ENCODE measurements at places on chromosomes 2 and 18.

GRCh38 chr2:143514413-143514812 is 385.2 kb downstream of the ARHGAP15 start:
- no peaks in the 10 kb centered on the region for H3K4me1 ChIP-seq
- no peak for DNase-seq
- H3K36me3 ChIP-seq = no peaks in the 10 kb centered on the region
- no peak overlapping the region for H3K27ac ChIP-seq
- H3K27me3 ChIP-seq = no peaks in the 10 kb centered on the region
- no peak overlapping the region for H3K4me3 ChIP-seq

DNA sequence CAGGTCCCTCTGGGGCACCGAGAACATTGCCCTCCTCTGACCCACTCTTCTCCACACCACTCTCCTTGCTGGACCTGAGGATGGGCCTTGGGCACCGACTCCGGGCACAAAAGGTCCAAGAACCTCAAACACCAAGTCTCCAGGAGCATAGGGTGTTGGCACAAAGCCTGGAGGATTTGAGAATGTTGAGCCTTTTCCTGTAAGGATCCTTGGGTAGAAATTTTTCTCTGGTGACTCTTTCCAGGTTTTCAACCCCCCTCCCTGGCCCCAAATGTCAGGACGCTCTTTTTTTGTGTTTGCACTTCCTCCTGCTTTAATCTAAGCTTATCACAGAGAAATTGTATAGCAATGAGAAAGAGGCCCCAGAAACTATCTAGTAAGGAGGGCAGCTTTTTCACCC is 9.2 kb downstream of the SPR start:
- DNase-seq = no peak
- no peak overlapping the region for H3K27ac ChIP-seq
- peaks cover 5% of the 10 kb centered on the region for H3K36me3 ChIP-seq

GRCh38 chr2:12761104-12761503 is 44.4 kb downstream of the TRIB2 start:
- DNase-seq = no peak
- no peak overlapping the region for H3K27ac ChIP-seq

DNA sequence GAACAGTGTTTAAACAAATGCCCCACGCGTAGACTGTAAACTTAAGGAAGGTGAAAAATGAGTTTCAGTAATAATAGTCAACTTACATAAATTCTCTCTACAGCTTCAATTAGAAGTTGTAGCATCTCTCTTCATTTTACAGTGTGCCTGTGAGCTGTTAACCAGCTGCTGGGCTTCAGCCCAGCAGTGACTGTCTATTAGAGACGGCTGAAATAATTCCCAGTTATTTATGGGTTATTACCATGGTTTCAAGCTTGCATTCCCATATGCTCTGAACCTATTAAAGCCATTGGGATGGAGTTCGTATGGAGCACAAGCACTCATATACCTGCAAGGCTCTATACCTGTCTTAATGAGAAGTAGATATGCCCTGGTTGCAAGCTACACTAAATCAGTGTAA is 501.1 kb downstream of the CNTNAP5 start:
- no peaks in the 10 kb centered on the region for H3K36me3 ChIP-seq
- no peaks in the 10 kb centered on the region for H3K27me3 ChIP-seq
- H3K4me3 ChIP-seq = no peak overlapping the region
- no peak overlapping the region for H3K27ac ChIP-seq

GRCh38 chr2:16202266-16203020 is 262.1 kb downstream of the MYCN start:
- DNase-seq = no peak
- no peaks in the 10 kb centered on the region for H3K36me3 ChIP-seq
- no peaks in the 10 kb centered on the region for H3K27me3 ChIP-seq
- H3K4me3 ChIP-seq = no peak overlapping the region
- H3K4me1 ChIP-seq = no peaks in the 10 kb centered on the region

- H3K4me3 ChIP-seq = no peak overlapping the region
- no peaks in the 10 kb centered on the region for H3K4me1 ChIP-seq
- H3K36me3 ChIP-seq = no peaks in the 10 kb centered on the region
- no peaks in the 10 kb centered on the region for H3K27me3 ChIP-seq
These were observed 9.7 kb downstream of the PMAIP1 start for GRCh38 chr18:59909289-59910036.

DNA sequence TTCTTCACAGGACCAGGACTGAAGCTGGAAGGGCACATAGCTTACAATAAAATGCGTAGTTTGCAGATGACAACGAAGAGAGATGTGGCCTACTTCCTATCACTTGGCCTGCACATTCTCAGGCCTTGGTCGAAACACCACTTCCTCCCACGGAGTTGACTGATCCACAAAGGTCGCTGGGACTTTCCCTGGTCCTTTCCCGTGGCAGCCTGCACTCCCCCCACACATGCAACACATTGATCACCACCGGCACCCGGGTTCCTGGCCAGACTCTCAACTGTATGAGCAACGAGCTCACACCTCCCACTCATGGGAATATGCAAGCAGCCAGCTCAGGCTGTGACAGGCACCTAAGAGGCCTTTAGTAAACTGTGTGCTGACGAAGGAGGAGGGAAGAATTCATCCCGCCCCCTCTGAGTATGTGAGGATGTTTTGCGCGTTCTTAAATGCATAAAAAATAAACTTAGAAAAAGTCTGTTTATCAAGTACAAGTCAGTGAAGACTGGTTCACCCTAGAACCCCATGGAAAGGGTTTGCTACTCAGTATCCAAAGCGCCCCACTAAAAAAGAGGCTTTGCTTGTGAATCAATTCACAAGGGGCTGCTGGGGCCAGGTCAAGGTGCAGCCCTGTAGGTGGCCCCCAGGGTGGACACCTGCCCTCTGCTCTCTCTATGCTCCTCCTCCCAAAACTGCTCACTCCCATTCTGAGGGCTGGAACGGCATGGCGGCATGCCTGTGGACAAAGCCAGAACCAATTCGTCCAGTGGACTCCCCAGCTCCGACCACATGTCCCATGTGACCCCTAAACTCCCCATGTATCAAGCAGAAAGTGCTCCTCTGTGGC is 154.3 kb downstream of the EIPR1 start:
- no peak overlapping the region for H3K4me3 ChIP-seq
- no peak overlapping the region for H3K27ac ChIP-seq
- no peaks in the 10 kb centered on the region for H3K36me3 ChIP-seq
- DNase-seq = no peak

GRCh38 chr2:43175020-43175441 is 51.4 kb downstream of the ZFP36L2 start:
- H3K27me3 ChIP-seq = no peaks in the 10 kb centered on the region
- DNase-seq = no peak
- H3K36me3 ChIP-seq = no peaks in the 10 kb centered on the region
- no peak overlapping the region for H3K4me3 ChIP-seq
- peaks cover 34% of the 10 kb centered on the region for H3K4me1 ChIP-seq

- H3K27ac ChIP-seq = no peak overlapping the region
- no peak for DNase-seq
- H3K27me3 ChIP-seq = no peaks in the 10 kb centered on the region
- no peaks in the 10 kb centered on the region for H3K4me1 ChIP-seq
- H3K4me3 ChIP-seq = no peak overlapping the region
- H3K36me3 ChIP-seq = no peaks in the 10 kb centered on the region
These were observed 87.4 kb upstream of the GPC1 start for GRCh38 chr2:240347949-240348500.

- peaks cover 44% of the 10 kb centered on the region for H3K4me1 ChIP-seq
- H3K27me3 ChIP-seq = no peaks in the 10 kb centered on the region
- H3K36me3 ChIP-seq = no peaks in the 10 kb centered on the region
- no peak overlapping the region for H3K4me3 ChIP-seq
- no peak for DNase-seq
These were observed 158.8 kb downstream of the PTPRM start for GRCh38 chr18:7725897-7726296.

DNA sequence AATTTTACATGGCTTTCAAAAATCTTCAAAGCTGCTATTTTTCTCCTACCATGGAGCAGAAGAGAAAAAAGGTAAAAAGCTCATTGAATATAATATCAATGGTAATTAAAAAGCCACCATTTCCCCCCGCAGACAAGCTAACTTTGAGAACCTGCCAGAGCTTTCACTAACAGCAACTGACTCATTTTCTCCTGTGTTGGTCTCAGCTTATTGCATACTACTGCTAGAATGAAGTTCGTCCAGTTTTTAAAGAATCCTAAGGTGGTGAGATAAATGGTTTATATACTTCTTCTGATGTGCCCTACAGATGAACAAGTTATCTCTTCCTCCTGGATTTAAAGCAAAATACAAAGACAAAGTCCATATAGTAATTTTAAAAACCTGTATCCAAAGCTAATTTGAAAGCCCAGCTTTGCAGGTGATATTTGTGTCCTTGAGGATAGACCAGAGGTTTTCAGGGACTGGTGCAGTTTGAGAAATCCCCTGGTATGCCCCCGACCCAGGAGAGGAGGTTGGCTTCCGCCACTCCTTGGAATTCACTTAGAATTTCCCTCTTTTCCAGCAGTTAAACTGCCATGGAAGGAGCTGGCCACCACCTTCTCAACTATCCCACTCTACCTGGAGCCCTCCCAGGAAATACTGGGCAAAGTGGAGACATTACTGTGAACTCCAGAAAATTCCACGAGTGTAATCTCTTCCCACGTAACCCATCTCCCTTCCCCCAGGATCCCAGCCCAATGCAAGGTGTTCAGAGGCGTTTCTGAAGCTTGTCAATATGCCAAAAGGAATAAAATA is 17.5 kb downstream of the YPEL5 start:
- no peaks in the 10 kb centered on the region for H3K27me3 ChIP-seq
- H3K4me1 ChIP-seq = peaks cover 11% of the 10 kb centered on the region
- DNase-seq = no peak
- H3K4me3 ChIP-seq = no peak overlapping the region
- no peak overlapping the region for H3K27ac ChIP-seq

DNA sequence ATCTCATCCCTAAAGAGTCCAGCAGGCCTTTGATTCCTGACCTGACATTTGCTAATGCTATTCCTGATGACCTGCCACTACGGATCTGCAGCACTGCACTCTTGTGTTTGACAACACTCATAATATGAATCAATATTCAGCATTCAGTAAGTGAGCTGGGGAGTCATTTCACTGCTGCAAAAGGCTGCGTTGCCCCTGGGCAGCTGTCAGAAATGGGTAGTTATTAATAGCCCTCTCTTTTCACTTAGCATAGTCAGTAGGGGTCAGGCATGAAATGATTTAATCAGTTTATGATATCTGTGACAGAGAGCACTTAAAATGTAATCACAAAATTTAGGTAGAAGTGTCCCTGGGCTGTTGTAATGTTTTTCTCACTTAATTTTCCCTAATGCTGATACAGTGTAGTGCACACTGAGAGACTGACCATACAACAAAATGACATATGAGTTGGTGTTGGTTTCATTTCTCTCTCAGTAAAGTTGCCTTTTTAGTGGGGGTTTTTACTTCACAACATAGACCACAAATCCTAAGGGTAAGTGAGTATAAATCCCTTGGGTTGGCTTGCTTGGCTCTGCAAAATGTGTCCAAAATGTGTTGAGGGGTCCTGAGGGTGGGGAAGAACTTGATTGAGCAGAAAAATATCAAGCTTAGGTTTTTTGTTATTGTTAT is 184.8 kb downstream of the CAMKMT start:
- no peak overlapping the region for H3K4me3 ChIP-seq
- peaks cover 11% of the 10 kb centered on the region for H3K4me1 ChIP-seq
- no peaks in the 10 kb centered on the region for H3K27me3 ChIP-seq
- no peak overlapping the region for H3K27ac ChIP-seq

DNA sequence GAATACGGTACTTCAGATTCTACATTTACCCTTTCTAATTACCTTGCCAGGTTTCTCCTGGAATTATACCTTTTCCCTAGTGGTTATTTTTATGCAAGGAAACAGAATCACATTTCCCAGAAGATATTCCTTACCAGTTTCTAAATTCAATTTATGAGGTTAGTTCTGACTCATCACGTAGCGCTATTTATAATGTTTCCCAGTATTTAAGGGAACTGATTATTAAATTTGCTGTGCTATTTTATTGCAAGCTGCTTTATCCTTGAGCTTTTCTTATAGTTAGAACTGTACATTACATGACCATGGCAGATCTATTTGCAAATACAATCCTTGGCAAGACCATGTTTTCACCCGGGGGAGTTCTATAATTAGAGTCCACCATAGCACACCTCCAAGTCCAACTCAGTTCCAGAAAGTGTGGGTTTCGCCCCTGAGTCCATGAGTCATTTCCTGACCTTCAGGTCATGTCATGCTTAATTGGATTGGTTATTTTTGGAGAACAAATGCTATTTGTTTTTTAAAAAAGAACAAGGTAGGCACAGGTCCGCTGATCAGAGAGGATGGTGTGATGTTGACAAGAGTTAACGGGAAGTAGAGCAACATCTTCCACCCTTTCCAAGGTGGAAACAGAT is 126.6 kb downstream of the ZNF532 start:
- H3K4me3 ChIP-seq = no peak overlapping the region
- H3K27ac ChIP-seq = peak overlapping the region; percentile 77
- DNase-seq = no peak
- peaks cover 15% of the 10 kb centered on the region for H3K4me1 ChIP-seq
- no peaks in the 10 kb centered on the region for H3K36me3 ChIP-seq

DNA sequence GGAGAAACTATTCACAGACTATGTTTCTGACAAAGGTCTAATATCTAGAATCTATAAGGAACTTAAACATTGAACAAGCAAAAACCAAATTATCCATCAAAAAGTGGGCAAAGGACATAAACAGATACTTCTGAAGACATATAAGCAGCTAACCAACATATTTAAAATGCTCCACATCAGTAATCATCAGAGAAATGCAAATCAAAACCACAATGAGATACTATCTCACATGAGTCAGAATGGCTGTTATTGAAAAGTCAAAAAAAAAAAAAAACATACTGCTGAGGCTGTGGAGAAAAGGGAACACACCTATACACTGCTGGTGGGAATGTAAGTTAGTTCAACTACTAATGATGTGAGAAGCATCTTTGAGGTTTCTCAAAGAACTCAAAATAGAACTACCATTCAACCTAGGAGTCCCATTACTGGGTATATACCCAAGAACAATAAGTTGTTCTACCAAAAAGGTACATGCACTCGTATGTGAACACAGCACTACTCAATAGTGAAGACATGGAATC is 220.4 kb upstream of the TFPI start:
- no peaks in the 10 kb centered on the region for H3K36me3 ChIP-seq
- no peaks in the 10 kb centered on the region for H3K4me1 ChIP-seq
- no peak overlapping the region for H3K4me3 ChIP-seq
- H3K27me3 ChIP-seq = no peaks in the 10 kb centered on the region
- no peak for DNase-seq
- no peak overlapping the region for H3K27ac ChIP-seq

DNA sequence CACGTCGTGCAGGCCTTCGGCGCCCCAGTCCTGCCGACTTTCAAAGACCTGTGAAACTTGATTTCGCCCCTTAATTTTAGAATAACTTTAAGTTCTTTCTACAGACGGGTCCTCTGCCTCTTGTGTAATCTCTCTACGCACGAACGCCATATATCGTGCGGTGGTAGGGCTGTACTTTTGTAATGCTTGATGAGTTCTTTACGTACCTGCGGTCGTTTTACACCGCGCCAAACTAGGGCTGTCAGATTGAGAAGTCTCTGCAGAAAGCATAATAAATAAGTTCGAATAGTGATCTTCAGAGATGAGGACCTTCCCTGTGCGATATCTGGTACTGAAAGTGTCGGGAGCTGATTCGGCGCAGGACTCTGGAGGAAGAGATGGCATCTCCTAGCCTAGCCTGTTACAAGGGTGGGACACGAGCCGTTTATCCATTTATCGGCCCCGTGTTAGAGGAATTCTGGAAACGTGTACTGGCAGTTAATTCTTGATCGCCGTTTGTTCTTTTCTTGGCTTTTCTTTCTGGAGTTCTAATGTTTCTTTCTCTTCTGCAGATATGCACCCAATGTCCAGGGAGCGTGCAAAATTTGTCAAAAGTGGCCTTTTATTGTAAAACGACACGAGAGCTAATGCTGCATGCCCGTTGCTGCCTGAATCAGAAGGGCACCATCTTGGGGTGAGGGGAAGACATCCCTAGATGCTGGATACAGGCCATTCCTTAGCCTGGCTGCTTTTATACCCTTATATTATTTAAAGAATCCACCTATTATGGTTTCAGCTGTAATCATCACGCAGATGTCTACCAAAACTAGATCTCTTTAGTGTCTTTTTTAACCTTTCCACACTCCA is 781 bp upstream of the SLC5A6 start:
- H3K27ac ChIP-seq = peak overlapping the region; percentile 97
- no peaks in the 10 kb centered on the region for H3K27me3 ChIP-seq
